ENCODE measurements at places on chromosomes 5 and 9.

DNA sequence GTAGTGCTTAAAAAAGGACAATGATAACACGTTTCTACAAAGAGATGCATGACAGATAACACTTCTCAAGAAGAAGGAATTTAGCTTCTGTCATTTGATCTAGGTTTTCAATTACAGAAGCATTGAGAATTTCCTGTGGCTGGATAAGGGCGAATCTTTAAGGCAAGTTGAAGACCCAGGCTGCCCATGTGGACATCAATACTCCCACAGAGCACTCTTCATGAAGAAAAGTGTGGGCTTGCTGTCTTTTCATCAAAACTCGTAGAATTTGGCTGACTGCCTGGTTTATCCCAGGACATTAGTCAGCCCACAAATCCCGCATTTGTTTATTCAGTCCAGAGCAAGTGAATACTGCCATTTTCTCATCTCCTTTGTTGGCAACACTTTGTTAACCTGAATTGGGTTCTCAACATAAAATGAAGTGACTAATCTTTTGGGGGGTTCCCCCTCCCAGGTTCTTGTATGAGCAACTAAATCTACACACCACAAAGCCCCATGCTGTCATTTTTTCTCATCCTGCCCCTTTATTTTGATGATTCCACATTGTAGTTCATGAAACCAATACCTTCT is 43.4 kb upstream of the CDKN2B start:
- no peak for DNase-seq

DNA sequence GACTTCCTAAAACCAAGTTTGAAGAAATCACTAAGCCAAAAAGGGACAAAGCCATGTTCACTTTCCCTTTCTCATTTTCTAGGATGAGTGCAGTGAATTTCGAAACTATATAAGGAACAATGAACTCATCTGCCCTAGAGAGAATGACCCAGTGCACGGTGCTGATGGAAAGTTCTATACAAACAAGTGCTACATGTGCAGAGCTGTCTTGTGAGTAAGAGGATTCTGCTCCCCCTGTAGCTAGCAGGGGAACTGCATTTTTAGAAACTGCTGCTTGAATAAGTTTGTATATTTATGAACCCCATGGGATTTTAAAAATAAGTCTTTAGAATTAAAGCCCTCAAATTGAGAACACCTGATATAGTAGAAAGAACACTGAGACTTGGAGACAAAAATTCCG is 42.7 kb upstream of the SPINK14 start:
- no peak for DNase-seq

- peak; percentile 54 for DNase-seq
Measured at GRCh38 chr9:117963493-117964090, 259.4 kb downstream of the TLR4 start.

GRCh38 chr5:132877938-132878337 is 4.5 kb downstream of the LEAP2 start:
- DNase-seq, result no peak

GRCh38 chr5:112479418-112479817 is 60.3 kb upstream of the EPB41L4A start:
- DNase-seq, result peak; percentile 74

DNA sequence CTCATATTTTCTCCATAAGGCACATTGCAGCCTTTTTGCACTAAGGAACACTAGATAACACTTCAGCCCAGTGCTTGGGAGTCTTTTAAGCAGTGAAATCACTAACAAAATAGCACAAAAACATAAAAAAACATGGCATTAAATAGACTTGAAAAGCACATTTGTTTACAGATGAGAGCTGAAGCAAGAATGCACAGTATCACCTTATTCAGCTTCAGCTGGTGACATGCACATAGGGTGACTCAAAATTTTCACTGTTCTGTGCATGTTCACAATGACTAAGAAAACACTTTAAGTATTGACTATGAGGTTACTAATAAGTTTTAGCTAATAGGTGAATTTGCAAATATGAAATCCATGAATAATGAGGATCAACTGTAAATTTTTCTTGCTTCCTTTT is 293.9 kb upstream of the TARS1 start:
- DNase-seq, result no peak

DNA sequence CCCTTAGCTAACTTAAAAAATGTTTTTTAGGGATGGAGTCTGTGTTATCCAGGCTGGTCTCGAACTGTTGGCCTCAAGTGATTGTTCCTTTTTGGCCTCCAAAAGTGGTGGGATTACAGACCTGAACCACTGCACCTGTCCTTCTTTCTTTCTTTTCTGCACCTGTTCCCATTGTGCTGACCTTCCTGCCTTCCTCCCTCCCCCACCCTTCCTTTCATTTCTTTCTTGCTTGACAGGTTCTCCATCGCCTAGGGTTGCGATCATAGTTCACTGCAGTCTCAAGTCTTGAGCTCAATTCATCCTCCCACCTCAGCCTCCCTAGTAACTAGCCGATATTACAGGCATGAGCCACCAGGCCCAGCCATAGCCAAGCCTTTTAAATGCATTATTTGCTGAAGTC is 20.6 kb downstream of the JMY start:
- no peak for DNase-seq

- DNase-seq, result no peak
Measured at GRCh38 chr5:56389261-56389660, 156.1 kb upstream of the ANKRD55 start.
